ENCODE measurements at places on chromosomes 6 and 20.

DNA sequence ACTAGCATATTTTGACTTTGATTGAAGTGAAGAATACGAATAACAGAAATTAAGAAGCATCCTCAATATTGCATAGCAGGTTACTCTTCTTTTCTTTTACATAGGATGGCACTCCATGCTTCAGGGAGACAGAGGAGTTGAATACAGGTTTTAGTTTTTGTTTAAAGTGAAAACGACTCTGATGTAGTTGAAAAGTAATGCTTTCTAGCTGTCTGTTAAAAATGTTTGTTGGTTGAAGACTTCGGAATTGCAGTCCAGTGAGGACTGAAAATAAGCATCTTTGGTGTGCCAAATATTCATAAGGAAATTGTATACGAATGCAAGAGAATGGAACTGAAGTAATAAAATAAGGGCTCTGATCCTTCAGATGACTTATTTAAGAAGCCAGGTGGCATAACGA is 618 bp upstream of the SLC16A10 start:
- peak; percentile 5 for DNase-seq

DNA sequence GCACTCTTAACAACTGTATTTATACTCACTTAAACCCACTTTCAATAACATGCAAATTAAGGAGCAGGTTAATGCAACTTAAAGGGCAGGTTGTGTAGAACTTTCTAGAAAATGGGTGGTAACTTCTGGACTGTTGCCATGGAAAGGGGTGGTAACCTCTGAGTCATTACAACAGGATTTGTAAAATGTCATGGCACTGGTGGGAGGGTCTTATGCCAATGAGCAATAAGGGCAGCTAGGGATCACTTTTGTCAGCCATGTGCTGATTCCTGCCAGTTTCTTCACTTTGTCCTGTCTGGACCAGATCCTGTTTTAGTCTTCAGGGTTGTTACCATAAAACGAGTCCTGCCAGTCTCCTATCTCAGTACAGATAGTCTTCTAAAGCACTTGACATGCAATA is 560.5 kb upstream of the PTCHD4 start:
- peak; percentile 34 for DNase-seq

- DNase-seq: no peak
These were observed 191.6 kb upstream of the THBS2 start for GRCh38 chr6:169445227-169445626.

GRCh38 chr6:17193106-17193775 is 87.9 kb upstream of the RBM24 start:
- DNase-seq: no peak
